ENCODE measurements at places on chromosomes 4 and X.

DNA sequence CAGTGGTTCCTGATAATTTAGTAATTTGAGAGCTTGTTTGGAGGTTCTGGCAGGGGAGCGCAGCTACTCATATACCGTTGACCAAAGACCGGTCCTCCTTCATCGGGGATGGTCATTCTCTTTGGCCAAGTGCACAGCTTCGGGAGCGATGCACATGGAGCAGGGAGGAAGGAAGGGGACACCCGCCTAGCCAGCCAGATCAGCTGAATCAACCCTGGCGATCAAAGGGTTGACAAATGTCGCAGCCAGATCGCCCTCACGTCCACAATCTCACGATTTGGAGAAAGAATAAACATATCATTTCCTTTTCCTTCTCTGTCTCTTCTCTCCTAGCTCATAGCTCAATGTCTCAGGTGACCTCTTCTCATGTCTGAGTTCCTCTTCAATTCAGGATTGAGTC lies 11.1 kb downstream of the NDNF start:
- DNase-seq, result no peak

DNA sequence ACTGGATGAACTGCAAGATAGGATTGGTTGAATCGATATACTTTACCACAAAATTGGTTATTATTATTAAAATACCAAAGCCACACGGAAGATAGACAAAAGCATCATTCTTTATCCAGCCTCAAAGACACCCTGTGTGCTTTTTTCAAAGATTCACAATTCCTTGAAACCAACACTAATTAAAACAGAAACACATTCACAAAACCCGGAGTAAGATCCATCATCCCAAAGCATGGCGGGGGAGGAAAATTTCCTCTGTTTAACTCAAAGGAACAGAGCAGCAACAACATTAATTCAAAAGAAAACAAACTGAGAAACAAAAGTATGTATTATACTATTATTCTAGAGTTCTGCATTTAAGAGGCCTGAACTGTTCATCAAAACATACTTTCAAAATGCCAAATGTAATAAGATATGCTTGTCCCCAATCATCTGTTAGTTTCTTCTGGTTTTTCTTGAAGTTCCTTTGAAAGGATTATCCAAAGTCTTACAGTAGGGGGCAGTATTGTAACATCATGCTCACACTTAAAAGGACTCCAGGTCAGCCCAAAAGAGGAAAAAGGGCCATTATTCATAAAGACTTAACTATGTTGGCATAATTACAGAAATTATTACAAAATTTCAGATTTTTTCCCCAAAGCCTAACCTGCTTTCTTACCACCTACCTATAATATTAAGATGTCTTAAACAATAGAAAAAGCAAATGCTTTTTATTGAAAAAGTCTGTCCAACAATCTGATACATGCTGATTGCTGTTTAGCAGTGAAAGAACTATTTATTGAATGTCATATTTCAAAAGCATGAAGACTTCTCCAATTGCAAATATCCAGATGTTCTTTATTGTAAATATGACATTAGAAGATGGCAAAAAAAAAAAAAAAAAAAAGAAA lies 168.7 kb downstream of the SCFD2 start:
- peak; percentile 49 for DNase-seq

DNA sequence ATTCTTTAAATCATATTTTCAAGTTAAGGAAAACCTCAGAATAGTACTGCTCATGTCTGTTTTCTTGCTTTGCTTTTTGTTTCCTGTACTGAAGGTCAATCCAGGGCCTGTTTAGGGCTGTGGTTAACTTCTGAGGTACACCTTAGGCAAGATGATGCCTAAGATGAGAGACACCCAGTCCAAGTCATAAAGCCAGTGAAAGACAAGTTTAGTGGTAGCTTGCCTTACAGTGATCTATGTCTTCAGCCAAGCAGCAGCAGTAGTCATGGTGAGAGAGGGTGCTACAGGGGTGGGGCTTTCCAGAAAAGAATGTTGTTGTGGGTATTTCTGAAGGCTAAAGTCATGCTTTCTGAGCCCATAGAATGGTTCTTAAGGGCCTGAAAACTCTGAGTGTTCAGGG lies 173.7 kb downstream of the VSIG4 start:
- no peak for DNase-seq

DNA sequence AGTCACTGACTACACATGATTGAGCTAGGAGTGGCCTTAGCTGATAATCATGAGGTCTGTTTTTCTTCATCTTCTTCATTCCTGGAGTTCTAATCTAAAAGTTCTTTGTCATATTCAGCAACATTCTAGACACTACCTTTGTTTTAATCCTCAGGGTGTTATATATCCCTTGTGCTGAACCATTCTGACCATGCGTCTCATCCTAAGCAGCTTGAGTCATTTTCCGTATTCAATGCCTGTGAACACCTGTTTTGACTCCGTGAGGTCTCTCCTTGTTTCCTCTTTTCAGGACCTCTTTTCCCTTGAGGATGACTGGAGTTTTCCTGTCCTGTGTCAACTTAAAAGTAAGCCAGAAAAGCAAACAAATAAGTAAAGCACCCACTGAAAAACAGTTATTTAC lies 597.9 kb downstream of the GBA3 start:
- DNase-seq, result no peak

DNA sequence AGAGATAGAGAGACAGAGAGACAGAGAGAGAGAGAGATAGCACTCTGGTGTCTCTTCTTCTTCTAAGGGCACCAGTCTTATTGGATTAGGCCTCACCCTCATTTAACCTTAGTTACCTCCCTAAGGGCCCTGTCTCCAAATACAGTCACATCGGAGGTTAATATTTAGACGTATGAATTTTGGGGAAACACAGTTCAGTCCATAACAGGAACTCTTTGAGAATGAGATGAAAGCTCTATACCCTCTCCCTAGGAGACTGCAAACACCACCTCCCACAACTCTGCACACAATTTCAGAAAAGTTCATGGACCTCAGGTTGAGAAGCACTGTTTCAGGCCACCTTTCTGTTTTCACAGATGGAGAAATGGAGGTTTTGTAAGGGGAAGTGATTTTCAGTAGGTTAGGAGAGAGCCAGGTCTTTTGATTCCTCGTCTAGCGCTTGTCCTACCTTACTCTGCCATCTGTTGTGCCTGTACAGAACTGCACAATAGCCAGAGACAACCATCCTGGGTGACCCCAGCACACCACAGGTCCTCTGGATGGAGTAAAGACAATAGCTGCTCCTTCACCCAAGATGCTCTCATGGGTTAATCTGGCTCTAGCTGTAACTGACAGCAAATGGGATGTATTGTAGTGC lies 16.9 kb upstream of the LOC101059915 start:
- DNase-seq, result no peak

GRCh38 chr4:70722199-70722791 lies 531 bp downstream of the RUFY3 start:
- no peak for DNase-seq

- no peak for DNase-seq
Observed at GRCh38 chrX:100829730-100830129, 9.5 kb downstream of the CSTF2 start.
